ENCODE measurements at places on chromosomes 12 and 14.

DNA sequence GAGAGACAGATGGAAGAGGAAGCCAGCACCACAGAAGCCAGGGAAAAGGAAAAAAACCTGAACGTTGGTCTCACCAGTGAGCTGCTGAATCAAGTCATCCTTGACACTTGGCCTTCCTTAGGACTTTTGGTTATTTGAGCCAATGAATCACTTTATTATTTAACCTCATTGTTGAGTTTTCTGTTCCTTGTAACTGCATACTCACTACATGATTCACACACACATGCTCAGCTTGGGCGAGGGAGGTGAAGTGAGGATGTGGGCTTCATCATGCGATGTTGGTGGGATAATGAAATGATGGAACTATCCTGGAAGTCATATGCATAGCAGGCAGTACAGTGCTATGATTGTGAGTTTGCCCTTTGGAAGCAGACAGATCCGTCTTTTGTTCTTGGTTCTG, 40.6 kb upstream of the RPH3A start:
- no peak for DNase-seq

- DNase-seq: peak; percentile 81
Observed at GRCh38 chr14:100621806-100622205, 34.6 kb upstream of the BEGAIN start.

GRCh38 chr12:96223411-96224218, 29.4 kb downstream of the ELK3 start:
- DNase-seq: no peak

DNA sequence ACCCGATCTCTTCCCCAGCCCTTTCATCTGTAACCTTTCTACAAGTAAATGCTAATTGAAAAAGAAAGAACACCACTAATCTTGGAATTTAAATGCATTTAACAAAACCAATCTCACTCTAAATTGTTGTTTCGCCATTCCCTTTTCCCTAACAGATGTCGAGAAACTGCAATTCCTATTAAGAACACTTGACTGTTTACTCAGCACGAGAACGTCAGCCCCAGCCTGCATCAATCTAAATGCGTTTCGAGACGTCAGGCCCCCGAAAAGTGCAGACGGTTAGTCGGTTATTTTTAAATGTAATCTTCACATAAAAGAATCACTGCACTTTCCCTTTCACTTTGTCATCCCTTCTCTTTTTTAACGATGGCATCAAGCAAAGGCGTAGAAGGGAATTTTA, 837.6 kb downstream of the VRK1 start:
- DNase-seq: no peak

DNA sequence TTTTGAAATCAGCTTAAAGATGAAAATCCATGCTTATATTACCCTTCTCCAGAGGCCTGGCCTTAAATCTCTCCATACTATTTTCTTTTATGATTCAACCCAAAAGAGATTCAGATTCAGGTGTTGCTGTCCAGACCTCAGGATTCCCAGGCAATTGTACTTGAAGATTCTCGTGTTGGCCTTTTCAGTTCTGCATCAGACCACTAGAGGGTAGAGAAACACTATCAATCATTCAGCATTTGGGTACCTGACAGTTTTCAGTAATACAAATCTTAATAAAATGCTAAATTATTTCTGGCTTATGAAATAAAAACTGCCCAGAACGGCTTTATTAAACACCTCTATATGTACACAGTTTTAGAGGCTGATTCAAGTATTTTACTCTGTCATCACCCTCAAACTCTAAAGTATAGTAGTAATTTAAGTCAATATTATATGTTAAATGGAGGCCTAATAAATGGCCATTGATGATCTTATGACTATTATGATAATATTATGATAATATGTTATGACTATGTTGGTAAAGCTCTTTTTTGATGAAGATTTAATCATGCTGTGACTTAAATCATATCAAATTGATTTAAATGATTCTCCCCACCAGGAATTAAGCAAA, 301.1 kb downstream of the DUSP6 start:
- peak; percentile 59 for DNase-seq

- no peak for DNase-seq
Observed at GRCh38 chr12:90020014-90020413, 311.4 kb upstream of the ATP2B1 start.

Measured in iPS-NIHi11 (cell line).